ENCODE measurements at places on chromosomes 1 and 21.

DNA sequence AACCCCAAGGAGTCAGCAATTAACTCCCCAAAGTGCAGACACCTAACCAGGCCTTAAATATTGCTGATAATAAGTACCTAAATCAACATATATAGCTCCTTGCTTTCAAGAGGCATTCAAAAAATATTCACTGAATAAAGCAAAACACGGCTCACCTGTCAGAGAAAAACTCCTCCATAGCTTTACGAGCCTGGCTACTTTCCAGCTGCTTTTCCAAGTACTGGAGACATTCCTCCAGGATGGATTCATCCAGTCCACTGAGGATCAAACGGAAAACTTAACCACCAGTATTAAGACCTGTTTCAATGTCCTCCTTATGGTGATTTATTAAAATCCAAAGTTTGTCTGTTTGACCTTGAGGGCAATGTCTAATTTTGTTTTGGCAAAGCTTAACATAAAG lies 44.6 kb downstream of the UBR4 start:
- DNase-seq, result no peak

DNA sequence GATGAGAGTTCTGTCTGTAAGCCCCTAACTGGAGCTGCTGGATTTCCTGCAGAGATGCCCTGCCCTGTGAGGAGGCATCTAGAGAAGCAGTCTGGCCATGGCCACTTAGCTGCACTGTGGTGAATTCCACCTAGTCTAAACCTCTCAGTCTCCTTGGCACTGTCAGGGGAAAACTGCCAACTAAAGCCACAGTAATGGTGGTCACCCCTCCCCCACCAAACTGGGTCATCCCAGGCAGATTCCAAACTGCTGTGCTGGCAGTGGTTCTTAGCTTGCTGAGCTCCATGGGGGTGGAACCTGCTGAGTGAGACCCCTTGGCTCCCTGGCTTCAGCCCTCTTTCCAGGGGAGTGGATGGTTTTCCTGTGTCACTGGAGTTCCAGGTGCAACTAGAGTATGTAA lies 740.6 kb downstream of the RWDD3 start:
- DNase-seq, result no peak

DNA sequence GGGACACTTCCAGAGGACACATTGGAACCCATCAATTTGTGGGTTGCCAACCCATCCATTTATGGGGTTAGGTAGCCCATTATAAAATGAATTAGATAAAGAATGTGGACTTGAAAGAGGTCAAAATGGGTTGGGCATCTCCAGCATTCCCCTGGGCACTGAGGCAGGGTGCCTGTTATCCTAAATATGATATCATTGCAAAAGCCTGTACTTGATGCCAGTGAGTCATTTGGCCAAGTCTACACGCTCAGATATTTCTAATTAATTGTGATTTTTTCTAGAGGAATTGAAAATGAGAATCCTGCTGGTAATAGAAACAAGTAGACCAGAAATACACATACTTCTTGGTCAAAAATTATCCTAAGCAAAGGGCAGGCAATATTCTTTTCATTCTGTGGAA lies 21.9 kb upstream of the NBL1 start:
- no peak for DNase-seq

GRCh38 chr1:201740670-201741111 lies 88.3 kb upstream of the IPO9 start:
- DNase-seq, result no peak
